Activated B cell treated with CpG ODN at 0.5 μM for 24 hours (primary cell): ENCODE measurements at places on chromosomes 2 and 18.

GRCh38 chr2:19542796-19543662, 184.6 kb upstream of the OSR1 start:
- H3K36me3 ChIP-seq, result no peaks in the 10 kb centered on the region
- DNase-seq, result no peak
- H3K27me3 ChIP-seq, result no peaks in the 10 kb centered on the region
- no peaks in the 10 kb centered on the region for H3K4me1 ChIP-seq

DNA sequence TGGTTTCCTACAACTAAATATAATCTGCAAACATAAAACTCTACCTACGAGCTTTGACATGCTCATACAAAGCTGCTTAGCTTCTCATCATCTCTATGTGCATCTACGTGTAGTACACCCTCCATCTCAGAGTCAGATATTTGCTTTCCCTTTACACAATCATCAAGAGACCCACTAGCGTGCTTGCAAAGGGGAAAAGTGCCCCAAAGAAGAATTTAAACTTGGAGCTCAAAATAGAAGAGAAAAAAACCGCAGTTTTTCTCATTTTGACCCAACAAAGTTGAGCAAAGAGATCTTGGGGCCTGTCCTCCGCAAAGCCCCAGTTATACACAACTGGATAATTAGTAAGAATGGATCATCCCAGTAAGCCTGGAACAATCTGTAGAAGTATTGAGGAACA, 104.1 kb downstream of the PAX3 start:
- no peak overlapping the region for H3K27ac ChIP-seq
- H3K4me3 ChIP-seq, result no peak overlapping the region
- H3K4me1 ChIP-seq, result no peaks in the 10 kb centered on the region
- no peaks in the 10 kb centered on the region for H3K36me3 ChIP-seq
- peaks cover 2% of the 10 kb centered on the region for H3K27me3 ChIP-seq

GRCh38 chr2:128782411-128783192, 463.9 kb upstream of the HS6ST1 start:
- no peaks in the 10 kb centered on the region for H3K36me3 ChIP-seq
- H3K4me3 ChIP-seq, result no peak overlapping the region
- H3K27ac ChIP-seq, result no peak overlapping the region
- no peaks in the 10 kb centered on the region for H3K4me1 ChIP-seq

GRCh38 chr2:174967691-174968260, 37.4 kb downstream of the CHN1 start:
- H3K27ac ChIP-seq, result no peak overlapping the region
- no peak for DNase-seq
- no peaks in the 10 kb centered on the region for H3K36me3 ChIP-seq
- peaks cover 14% of the 10 kb centered on the region for H3K27me3 ChIP-seq

DNA sequence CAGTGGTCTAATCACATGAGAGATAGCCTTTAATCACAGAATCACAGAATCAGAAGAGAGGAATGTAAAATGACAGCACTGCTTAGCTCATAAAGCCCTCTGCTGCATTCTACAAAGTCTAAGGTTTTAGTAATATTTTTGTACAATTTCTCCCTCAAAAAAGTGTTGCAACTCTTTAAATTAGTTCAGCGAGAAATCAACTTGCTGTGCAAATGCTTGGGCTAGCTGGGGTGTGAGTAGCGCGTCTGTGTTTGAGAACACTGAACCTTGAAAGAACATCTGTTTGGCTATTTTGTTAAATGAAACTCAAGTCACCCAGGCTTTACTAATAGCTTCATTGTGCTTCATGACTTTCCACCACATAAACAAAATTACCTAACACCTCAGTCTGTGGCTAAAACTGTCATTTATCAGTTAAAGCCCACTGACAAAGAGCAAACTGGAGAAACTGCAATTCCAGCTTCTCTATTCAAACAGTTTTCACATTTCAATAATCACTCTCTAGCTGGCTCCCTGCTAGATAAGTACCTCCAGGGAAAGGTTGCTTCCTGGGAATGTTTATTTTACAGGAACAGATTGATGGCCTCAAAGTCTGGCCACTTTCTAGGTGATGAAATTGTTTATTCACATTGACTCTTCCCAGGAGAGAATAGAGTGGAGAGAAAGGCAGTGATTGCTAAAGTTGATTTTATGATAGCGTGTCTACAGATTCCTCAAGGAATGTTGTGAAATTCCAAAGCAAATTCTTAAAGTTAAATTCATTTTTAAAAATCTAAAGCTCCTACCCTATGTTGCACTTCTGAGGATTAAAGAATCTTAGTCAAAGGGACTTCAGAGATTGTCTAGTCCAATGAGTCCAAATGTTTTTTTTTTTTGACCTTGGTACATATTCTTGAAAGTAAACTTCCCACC, 36.0 kb upstream of the STAT1 start:
- H3K4me1 ChIP-seq, result no peaks in the 10 kb centered on the region
- DNase-seq, result no peak
- no peak overlapping the region for H3K27ac ChIP-seq
- H3K36me3 ChIP-seq, result no peaks in the 10 kb centered on the region
- peaks cover 9% of the 10 kb centered on the region for H3K27me3 ChIP-seq

GRCh38 chr2:172976116-172976515, 99.5 kb upstream of the MAP3K20 start:
- no peak for DNase-seq
- no peak overlapping the region for H3K4me3 ChIP-seq
- no peaks in the 10 kb centered on the region for H3K36me3 ChIP-seq
- H3K4me1 ChIP-seq, result no peaks in the 10 kb centered on the region
- H3K27me3 ChIP-seq, result peaks cover 22% of the 10 kb centered on the region

DNA sequence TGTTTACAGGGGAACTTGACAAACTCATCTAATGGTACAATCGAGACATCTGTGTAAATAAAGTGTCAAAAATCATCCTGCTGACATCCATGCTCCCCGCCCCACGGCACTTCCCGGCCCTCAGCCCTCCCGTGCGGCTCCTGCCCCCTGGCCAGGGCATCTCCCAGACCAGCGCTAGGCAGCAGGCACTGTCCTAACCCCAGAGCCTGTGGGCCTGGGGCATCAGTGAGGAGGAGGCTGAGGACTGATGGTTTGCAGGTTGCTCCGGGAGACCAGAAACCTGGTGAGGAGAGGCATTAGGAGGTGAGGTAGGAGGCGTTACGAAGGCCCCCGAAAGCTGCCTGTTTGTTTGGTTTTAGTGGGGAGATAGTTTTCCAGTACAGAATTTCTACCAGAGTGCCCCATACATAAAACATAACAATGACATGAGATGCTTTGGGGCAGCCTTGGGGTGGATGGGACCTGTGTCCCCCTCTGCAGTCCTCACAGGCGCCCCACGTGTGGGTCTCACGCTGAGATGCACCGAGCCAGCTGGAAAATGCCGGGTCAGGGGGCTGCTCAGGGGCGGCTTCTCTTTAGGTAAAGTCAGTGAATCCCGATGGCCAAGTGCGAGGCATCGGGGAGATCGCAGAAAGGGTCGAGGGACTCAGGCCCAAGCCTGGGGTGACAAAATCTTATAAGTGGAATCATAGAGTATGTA, 114.2 kb downstream of the RTP5 start:
- DNase-seq, result no peak
- peaks cover under 1% of the 10 kb centered on the region for H3K36me3 ChIP-seq
- H3K4me3 ChIP-seq, result no peak overlapping the region
- no peaks in the 10 kb centered on the region for H3K27me3 ChIP-seq
- peak overlapping the region; percentile 0 for H3K27ac ChIP-seq

GRCh38 chr18:59388817-59389216, 29.8 kb upstream of the LMAN1 start:
- no peaks in the 10 kb centered on the region for H3K36me3 ChIP-seq
- peaks cover 18% of the 10 kb centered on the region for H3K27me3 ChIP-seq
- DNase-seq, result no peak
- no peaks in the 10 kb centered on the region for H3K4me1 ChIP-seq
- H3K4me3 ChIP-seq, result no peak overlapping the region
- H3K27ac ChIP-seq, result no peak overlapping the region

GRCh38 chr2:204336153-204336744, 209.0 kb upstream of the PARD3B start:
- H3K4me1 ChIP-seq, result no peaks in the 10 kb centered on the region
- H3K27ac ChIP-seq, result no peak overlapping the region
- DNase-seq, result no peak
- no peak overlapping the region for H3K4me3 ChIP-seq
- peaks cover 9% of the 10 kb centered on the region for H3K27me3 ChIP-seq
